ENCODE measurements at places on chromosomes 3 and 15.

GRCh38 chr3:152558386-152558785 lies 276.5 kb upstream of the P2RY1 start:
- DNase-seq: no peak

DNA sequence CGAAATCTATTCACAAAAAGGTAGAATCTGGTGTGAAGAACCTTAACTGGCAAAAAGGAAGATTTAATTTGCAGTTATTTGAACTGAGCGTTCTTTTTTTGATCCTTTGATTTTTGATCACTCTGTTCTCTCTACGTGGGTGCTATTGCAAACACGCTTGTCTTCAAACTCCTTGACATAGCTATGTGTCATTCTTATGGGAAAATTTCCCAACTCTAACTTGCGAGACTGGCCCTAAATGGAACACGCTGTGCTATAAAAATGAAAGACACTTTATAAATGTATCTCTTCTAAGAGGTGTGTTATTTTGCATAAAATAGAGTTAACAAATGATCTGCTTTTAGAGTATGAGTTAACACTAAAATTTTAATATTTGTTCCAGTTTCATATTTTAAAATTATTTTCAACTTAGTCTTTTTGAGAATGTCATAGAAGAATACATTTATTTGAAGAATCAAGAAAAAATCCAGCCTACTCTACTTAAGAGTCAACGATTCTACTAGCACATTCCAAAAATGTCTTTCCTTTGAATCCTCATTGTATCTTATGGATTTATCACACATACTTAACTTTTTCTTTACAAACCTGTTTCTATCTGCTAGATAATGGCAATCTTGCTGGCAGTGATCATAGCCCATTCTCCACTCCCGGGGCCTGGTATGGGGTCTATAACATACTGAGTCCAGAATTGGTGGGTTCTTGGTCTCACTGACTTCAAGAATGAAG lies 610.0 kb upstream of the TBL1XR1 start:
- no peak for DNase-seq

DNA sequence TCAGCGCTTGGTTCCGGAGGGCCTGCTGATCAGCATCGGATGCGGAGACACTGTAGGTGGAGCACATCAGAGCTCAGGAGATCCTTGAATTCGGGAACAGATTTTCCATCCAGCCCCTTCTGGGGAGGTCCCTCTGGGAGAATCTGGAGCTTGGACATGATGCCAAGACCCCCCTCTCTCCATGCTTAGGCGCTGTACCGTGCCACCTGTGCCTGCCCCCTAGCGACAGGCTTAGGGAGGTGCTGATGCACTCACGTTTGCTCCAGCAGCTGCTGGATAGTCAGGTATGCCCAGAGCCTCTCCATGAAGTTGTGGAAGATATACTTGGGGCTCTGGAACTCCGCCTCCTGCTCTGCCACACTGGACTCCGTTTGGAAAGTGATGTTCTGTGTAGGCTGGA lies 9.7 kb downstream of the ITIH4 start:
- no peak for DNase-seq

DNA sequence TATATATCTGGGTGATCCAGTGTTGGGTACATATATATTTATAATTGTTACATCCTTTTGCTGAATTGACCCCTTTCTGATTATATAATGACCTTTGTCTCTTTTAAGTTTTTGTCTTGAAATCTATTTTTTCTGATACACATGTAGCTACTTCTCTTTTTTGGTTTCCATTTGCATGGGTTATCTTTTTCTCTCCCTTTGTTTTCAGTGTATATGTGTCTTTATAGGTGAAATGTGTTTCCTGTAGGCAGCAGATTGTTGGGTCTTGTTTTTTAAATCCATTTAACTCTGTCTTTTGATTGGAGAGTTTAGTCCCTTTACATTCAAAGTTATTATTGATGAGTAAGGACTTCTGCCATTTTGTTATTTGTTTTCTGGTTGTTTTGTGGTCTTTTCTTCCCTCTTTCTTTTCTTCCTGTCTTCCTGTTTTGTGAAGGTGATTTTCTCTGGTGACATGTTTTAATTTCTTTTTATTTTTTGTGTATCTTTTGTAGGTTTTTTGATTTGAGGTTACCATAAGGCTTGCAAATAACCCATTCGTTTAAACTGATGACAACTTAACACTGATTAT lies 56.8 kb downstream of the STARD9 start:
- DNase-seq: no peak

DNA sequence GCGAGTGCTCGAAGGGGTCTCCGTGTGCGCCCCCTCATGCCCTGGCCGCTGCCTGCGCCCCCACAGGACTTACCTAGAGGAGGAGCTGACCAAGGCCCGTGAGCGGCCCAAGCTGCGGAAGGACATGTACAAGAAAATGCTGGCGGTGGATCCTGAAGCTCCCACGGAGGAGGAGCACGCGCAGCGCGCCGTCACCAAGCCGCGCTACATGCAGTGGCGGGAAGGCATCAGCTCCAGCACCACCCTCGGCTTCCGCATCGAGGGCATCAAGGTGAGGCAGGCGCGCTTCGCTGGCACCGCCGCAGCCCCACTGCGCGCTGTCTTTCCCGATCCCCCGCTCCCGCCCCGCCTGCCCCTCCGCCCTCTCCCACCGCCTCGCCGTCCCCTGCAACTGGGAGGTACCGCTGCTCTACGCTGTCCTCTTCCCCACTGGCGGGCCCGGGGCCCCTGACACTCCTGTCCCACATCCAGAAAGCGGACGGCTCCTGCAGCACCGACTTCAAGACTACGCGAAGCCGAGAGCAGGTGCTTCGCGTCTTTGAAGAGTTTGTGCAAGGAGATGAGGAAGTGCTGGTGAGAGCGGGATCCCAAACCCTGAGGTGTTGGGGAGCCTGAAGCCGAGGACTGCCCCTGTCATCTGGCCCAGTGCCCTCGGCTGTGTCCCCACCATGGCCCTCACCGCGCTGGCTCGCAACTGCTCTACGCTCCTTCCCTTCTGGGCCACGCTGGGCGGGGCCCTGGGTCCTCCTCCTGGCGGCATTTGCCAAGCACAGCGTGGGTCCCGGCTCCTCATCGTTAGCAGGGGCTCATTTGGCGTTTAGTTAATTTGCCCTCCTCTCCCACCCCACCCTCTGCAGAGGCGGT lies 8.5 kb downstream of the ITPKA start:
- no peak for DNase-seq

- no peak for DNase-seq
These were observed 597.8 kb upstream of the ALCAM start for GRCh38 chr3:104768886-104769285.

DNA sequence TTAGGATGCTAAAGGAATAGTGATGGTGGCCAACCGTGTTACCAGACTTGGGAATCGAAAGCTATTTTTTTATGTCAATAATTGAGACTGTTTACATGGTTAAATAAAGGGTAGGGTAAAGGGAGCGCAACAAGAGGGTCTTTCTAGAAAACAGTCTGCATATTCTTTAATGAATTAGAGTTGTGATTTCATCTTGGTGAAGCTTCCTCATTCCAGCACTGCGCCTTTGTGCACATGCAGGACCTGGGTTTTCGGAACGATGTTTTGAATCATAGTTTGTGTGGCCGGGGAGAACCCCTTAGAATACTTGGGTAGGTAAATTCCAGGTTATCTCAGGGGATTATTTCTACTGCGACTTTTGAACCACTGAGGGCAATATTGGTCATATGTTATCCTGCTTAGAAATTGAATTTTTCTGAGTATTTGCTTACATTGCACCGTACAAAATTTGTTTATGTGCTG lies 1.3 kb downstream of the PIK3CA start:
- DNase-seq: peak; percentile 32

GRCh38 chr3:105970283-105970682 lies 101.5 kb upstream of the CBLB start:
- DNase-seq: peak; percentile 68

GRCh38 chr3:59990915-59991314 lies 941.1 kb upstream of the CFAP20DC start:
- no peak for DNase-seq

GRCh38 chr3:74661672-74662071 lies 47.2 kb upstream of the CNTN3 start:
- no peak for DNase-seq

DNA sequence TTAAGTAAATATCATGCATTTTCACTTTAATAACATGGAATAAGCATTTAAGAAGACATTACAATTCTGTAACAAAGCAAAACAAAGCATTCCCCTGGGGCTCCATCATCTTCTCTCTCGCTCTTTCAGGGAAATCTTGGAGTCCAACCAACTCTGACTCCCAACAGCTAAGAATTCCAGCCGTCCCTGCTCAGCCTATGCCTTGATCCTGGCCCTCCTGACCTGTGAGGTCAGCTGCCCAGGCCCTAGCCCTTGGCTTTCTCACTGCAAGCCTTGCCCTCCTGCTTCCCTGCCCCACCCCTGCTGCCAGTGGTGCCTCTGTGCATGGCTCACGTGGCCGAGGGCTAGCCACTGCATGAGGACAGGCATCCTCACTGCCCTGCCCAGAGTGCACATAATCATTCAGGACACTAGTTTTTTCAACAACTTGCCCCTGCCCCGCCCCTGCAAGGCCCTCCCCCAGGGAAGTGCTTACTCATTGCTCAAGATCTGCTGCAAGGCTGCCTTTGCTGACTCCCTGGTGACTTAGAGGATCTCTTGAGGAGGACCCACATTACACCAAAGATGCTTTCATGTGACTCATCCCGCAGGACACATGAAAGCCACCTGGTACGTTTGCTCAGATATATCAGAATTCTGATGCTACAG lies 37.6 kb downstream of the MTMR10 start:
- no peak for DNase-seq

DNA sequence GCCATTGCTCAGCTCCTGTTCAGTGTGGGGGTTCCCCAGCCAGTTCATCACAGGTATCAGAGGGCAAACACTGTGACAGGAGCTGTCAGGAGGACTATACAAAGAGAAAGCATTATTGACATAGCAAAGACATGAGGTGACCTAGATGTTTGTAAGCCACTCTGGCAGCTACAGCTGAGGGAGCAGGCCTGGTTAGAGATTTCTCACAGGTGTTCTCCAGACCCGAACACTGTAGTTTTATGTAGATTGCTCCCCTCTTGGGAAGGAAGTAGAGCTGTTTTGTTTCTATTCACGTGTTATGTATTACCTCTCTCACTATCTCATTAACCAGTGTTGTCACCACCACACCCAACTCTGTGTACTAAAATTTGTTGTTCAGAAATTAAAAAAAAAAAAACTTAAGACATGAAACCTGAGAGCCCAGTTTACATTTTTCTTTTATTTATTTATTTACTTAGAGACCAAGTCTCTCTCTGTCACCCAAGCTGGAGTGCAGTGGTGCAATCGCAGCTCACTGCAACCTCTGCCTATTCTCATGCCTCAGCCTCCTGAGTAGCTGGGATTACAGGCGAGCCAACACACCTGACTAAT lies 123.7 kb downstream of the RBPMS2 start:
- no peak for DNase-seq

- DNase-seq: no peak
These were observed 20.8 kb upstream of the RNF111 start for GRCh38 chr15:58966698-58967097.

DNA sequence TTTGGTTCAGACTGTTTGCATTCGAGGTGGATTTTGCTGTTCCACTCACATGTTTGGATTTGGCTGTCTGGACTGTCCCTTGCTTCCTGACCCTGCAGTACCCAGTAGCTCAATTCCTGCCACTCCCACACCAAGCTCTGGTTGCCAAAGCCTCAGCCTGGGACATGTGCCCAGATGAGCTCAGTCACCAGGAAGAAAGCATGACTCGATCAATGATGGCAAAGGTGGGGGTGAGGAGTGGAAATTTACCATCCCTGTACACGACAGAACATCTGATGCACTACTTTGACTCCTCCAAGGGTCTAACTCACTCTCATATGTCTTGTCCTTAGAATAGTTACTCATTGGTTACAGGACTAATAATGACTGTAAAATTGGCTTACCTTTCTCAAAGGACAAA lies 45.2 kb downstream of the ZNF385D start:
- DNase-seq: peak; percentile 57

DNA sequence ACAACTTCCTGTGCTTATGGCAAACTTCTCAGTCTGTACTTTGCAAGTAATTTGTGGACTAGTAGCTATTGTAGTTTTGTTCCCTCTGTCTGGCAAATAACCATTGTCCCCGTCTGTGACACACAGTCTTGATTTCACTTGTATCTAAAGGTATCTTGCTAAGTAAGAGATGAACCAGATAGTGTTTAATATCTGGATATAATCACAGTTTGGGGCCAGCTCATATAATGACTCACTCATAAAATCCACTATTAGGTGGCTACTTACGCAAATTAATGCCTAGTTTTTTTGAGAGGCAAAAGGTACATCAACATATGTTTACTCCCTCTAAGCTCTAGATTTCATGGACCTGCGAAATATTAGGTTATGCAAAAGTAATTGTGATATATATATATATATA lies 30.4 kb downstream of the VGLL3 start:
- DNase-seq: no peak

- no peak for DNase-seq
These were observed 63.7 kb upstream of the DAZL start for GRCh38 chr3:16668776-16669545.

DNA sequence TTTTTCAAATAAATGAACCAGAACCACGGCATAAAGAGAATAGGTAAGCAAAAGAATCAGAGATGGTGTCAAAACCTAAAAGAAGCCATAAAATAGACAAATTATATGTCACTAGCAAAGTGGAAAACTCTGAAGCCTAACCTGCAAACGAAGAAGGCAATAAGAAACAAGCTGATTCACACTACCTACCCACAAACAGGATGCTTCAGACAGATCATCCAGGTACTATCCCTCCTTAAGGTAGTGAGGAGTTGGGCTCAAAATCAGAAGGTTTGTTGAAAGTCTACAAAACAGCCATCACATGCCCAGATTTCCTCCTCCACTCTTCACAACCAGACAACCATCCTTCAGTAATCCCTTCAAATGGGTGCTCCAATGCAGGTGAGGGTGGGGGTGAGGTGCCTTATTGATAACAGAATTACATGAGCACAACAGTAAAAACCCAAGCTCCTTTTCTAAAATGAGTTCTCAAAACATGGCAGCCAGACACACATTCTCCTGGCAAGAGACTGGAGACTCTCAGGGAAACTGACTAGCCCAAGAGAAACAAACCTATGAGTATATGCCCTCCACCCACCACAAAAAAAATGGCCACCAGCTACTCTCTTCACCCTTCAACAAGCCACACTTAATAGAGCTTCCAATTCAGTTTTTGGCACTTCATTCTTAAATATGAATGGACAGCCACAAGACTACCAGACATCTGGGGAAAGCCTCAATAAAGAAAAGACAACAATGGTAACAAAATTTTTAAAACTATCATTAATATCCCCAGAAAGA lies 6.4 kb downstream of the KPNA1 start:
- DNase-seq: no peak

DNA sequence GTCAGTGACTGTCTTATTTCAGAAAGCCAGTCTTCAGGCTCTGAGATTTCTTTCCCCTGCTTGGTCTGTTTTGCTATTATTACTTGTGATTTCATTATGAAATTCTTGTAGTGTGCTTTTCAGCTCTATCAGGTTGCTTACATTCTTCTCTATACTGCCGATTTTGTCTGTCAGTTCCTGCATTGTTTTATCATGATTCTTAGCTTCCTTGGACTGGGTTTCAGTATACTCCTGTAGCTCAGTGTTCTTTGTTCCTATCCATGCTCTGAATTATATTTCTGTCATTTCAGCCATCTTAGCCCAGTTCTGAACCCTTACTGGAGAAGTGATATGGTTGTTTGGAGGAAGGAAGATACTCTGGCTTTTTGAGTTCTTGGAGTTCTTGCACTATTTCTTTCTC lies 40.5 kb downstream of the CEP63 start:
- DNase-seq: no peak

GRCh38 chr3:16743276-16743675 lies 138.1 kb upstream of the DAZL start:
- DNase-seq: no peak

Data from tibial artery (tissue), 4 donors.